A549 (cell line): ENCODE measurements at places on chromosomes 16 and 17.

DNA sequence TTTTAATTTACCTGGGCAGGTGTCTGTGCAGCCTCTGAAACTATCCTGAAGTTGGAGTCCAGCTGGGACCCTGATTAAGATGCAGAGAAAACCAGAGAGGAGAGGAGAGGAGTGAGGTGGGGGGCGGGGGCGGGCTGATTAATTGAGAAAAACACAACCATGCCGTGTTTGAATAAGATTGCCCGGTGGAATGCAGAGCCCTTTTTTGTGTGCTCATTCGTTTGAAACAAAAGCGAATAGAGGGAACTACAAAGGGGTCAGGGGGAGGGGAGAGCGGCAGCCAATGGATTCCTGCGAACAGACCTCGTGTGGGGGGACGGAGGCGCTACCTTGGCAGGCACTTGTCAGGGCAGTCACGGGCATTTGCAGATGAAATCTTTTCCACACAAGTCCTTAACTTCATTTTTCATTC, 355.8 kb downstream of the SOX9 start:
- no peak for DNase-seq

- no peak for DNase-seq
These were observed 23.7 kb downstream of the IST1 start for GRCh38 chr16:71919035-71919434.

GRCh38 chr17:57747221-57748017, 2.3 kb upstream of the CCDC182 start:
- peak; percentile 84 for DNase-seq

DNA sequence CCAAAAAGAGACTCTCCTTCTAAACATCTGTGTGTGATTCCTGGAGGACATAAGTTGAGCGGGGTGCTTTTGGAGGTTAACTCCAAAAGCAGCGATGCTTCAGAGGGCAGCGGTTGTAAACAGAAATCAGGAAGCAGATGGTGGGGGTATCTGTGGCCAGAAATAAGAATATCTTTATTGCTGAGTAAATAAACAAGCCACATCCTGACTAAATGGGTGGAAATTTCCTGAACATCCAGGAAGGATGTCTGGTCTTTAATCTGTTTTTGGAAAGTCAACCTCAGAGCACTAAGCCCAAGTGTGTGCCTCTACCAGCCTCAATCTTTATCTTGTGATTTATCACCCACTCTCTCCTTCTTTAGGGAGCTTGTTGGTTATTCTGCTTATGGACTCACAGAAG, 123.3 kb downstream of the CDH13 start:
- DNase-seq = no peak

DNA sequence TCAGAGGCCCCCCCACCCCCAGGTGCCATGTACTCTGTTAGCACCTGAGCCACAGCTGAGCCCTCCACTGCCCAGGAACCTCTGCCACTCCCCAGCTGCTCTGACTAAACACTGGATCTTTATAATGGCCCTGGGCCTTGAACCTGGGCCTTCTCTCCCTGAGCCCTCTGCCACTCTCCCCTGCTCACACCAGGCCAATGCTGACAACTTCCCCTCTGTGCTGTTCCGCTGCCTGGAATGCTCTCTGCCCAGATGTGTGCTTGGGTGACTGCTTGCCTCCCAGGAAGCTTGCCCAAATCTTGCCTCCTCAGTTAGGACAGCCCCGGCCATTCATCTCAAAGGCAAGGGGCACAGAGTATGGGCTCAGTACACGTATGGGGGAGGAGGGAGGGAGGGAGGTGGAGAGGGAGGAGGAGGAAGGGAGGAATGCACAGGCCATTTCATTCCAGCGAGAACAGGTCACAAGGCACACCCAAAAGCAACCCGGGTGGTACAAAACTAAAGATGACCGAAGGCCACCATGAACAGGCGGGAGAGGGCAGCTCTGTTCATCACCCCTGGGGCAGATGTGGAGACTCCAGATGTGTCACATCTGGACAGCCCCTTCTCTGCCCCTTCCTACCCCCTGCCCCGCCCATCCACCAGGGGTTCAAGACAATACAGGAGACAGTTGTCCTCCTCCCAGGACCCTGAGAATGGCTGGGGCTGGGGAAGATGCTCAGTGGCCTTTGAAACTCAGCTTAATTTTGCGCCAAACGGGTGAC, 15.3 kb upstream of the TNFRSF13B start:
- DNase-seq = no peak

- DNase-seq = no peak
These were observed 63.0 kb downstream of the PPM1E start for GRCh38 chr17:58818654-58819053.

DNA sequence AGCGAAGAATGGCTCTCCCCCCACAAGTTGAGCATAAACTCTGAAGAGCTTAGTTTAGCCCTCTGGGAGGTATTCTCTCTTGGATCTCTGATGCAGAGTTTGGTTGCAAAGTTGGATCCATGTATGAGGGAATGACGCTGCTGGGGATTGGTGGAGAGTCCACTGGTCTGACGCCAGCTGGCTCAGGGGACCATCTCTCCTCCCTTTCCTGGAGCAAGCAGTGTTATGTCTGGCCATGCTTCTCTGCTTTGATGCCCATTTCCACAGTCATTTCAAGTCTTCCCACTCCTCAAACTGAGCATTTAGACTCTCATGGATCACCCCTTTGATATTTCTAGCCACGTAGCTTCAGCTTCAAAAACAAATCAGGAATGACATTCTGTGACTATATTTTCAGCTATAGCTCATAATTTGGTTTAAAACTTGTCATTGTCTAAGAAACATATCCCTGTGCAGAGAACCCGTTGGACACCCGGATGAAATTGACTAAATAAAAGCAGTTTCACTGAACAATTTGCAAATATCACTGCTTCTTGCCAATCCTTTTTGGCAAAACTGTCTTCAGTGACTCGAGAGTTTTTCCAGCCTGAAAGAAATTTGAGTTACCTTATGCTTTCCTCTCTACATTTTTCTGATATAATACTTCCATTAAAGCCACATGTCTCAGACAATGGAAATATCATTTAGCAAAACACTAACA, 193.4 kb upstream of the CDH11 start:
- no peak for DNase-seq

DNA sequence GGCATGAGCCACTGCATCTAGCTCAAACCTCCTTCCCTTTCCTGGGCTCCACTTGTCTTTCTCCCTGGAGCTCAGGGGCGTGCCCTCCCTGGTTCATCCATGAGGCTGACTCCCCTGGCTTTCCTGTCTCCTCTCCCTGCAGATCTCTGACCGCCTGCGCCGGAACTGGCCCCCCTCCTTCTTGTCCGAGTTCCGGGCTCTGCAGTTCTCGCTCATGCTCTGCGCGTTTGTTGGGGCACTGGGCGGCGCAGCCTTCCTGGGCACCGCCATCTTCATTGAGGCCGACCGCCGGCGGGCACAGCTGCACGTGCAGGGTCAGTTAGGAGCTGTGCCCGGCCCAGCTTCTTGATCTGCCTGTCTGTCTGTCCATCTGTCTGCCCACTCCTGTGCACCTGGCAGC, 1.2 kb upstream of the LAT start:
- no peak for DNase-seq

DNA sequence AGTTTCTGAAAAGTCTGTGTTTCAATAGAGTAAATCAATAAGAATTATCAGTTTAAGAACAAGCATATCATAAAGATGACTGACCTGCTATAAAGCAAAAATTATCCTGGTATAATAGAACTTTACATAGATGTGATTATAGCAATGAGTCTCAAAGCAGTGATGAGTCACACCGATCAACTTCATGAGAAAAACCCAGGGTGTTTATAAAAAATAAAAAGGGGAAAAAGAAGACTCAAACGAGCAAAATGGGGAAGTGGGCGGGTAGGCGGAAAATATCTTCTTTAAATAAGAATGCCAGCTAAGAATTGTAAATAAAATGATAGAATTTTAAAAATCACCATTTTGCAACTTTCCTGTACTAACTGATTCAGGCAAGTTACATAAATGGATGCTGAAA, 46.8 kb downstream of the BRIP1 start:
- DNase-seq = no peak

- no peak for DNase-seq
These were observed 28.8 kb upstream of the ST6GALNAC1 start for GRCh38 chr17:76672270-76672851.

GRCh38 chr17:27578718-27579085, 52.3 kb upstream of the LGALS9 start:
- DNase-seq = no peak
